ENCODE measurements at places on chromosomes 11 and 22. TPM values are rescaled to one million over a fixed set of nuclear protein-coding genes. Genes with fewer than 3 reads are reported as not detected.

Gene CHRM4
- total RNA-seq: not detected

- DNase-seq: no peak
Measured at GRCh38 chr11:116727990-116728389, 44.8 kb downstream of the BUD13 start.

DNA sequence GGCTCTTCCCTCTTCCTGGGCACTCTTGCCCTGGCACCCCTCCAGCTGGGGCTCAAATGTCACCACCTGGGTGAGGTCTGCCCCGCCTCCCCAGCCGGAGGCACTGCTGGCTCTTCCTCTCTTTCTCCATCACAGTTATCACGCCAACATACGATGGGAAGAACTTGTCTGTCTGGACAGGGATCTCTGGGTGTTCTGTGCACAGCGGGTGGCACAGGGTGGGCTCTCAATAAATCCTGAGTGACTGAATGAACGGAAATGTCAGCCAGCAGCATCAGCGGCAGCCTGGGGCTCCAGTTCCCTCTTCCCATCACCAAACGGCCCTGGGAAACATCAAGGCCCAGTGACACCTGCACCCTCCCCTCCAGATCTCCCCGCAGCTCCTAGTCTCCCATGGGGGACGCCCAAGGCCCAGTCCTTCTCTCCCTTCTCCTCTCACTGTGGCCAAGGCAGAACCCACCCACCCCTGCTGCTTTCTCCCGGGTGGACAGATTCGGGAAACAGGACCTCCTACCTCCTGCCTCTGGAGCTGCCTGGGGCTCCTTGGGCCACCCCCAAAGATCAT is 440 bp upstream of the SLC25A45 start:
- no peak for DNase-seq

DNA sequence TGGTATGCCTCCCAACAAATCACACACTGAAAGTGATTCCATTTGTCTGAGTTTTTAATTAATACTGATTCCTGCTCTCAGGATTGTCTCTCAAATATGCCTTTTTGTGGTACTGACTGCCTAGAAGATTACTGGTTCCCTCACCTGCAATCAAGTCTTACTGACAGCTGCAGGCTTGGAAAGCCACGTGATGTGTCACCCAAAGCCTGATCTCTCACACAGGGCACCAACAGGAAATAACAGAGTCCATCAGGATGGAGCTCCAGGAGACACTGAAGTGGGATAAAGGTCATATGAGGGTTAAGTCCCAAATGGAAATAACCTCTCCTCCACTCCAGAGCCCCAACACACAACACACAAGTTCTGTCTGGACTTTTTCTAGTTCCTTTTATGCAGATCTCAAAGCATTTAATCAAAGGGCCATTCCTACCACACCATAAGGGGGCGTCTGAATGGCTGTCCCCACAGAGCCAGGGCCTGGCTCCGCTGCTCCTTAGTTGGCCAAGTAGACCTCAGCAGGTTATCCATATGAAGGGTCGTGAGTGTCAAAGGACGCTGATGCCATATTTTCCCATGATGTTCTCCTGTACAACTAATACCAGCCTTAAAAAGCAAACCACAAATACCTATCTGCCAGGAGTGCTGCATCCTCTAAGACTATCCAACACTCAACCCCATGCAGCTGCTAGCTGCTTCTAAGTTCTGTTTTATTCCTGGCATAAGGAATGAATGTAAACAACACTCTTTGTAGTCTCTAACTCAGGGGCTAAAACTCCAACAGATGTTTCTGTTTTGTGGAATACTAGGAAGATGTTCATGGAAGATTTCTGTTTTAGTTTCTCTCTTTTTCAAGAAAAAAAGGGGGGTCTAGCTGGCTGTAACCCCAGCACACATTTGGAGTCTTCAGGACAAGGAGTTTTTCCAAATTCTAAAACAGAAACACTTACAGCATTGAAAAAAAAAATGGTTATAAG is 13.0 kb downstream of the SCUBE2 start:
- no peak for DNase-seq

DNA sequence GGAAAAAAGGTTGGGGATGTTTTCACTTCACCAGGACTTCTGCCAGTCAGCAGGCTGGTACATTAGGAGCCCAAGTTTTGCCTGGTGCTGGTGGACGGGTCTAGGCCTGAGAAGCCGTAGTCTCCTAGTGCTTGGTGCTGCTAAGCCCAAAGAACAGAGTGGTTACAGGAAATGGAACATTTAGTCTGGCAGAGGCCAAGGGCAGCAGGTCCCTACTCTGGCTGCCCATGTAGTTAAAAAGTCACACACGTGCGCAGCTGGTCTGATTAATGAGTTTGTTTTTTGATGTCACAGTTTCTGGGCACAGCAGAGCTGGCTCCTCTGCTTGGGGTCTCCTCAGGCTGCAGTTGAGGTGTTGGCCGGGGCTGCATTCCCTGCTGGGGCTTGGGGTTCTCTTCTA is 20.6 kb downstream of the BCR start:
- no peak for DNase-seq

GRCh38 chr11:11071486-11071885 is 213.6 kb upstream of the ZBED5 start:
- no peak for DNase-seq

DNA sequence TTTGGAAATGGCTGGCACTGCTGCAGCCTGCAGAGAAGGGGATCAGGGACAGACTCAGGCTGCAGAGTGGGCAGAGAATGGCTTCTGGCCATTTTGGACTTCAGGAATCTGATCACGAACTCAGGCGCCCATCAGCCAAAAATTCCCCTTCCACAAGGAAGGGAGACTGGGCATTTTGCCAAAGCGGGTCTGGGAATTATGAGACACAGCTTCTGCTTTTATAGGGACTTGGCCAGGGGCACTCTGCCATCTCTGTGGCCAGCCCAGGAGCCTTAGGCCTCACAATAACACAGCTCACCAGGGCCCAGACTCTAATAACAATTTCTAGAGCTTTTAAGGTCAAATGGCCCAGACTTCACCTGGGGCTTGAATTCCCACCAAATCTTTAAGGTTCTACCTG is 74.7 kb downstream of the CHST1 start:
- peak; percentile 54 for DNase-seq

DNA sequence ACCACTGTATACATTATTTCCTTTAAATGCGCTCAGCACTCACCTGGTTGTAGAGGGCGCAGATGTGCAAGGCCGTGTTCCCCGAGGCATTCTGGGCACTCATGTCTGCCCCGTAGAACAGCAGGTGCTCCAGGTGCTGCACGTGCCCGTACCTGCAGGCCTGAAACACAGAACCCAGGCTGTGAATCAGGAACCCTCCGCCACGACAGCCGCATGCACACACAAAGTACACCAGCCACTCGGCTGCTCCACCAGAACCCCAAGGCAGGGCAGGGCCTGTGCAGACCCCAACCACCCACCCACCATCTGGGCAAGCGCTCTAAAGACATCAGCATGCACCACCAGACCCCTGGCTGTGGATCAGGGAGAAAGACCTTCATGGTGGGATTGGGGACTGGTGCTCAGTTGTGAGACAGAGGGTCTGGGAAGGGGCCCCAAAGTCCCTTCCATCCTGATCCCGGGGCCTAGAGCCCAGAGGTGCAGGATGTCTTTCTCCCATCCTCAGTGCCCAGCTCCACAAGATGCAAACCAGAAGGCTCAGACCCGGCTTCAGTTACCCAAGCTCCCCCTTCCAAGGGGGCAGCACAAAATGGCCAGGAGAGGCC is 177.2 kb downstream of the SHANK2 start:
- DNase-seq: no peak

DNA sequence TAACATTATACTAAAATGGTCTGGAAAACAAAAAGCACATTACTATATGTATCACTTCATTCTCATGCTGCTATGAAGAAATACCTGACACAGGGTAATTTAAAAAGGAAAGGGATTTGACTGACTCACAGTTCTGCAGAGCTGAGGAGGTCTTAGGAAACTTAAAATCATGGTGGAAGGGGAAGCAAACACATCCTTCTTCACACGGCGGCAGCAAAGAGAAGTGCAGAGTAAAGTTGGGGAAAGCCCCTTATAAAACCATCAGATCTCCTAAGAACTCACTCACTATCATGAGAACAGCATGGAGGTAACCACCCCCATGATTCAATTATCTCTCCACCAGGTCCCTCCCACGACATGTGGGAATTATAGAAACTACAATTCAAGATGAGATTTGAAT is 60.0 kb downstream of the FAM181B start:
- DNase-seq: no peak

DNA sequence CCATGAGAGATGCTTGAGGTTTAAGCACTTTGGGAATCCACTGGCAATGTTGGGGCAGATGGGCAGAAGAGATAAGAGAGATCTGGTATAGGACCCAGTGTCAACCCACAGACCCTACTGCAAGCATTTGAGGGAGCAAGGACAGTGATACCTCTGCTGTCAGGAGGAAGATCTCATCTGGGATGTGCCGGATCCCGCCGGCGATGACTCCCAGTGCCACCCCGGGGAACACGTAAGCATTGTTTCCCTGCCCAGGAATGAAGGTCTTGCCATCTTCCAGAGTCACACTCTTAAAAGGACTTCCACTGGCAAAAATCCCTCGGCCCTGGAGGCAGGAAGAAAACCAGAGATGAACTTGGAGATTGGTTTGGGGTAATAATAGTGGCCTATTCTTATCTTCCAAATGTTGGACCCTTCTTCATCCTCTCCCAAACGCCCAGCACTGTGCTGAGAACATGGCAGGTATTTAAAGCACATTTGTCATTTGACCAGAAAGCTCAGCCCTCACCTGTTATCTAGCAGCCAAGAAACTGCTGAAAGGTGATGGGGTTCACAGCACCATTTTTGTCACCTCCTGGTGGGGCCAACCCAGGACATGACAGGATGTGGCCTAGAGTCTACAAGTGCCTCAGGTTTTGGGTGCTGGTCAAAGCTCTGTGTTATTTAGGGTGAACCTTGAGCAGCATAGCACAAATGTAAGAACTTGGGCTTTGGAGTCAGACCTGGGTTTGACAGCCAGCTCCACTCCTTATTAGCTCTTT is 71.7 kb downstream of the CCDC81 start:
- no peak for DNase-seq

DNA sequence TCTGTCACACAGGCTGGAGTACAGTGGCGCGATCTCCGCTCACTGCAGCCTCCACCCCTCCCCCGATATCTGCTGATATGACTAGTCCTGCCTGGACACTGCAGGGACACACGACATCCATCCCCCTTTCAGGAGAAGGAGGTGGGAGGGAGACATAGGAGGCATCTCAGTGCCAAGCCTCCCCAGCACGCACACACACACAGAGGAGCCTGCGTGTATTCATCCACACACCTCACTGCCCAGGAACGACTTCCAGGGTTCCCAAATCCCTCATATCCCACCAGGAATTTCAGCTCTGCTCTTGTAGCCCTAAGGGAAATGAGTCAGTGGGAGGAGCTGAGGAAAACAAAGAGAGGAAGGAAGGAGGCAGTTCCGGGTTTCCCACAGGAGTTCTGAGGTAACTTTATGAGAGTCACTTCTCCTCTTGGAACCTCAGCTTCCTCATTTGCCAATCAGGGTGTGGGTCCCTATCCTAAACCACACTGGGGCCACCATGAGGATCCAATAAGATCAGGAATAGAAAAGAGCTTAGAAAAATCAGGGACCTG is 37.2 kb upstream of the ACER3 start:
- peak; percentile 92 for DNase-seq

Gene E2F8
- total RNA-seq: 7.7 TPM

Gene TMEM191B
- 27.4 TPM for total RNA-seq

DNA sequence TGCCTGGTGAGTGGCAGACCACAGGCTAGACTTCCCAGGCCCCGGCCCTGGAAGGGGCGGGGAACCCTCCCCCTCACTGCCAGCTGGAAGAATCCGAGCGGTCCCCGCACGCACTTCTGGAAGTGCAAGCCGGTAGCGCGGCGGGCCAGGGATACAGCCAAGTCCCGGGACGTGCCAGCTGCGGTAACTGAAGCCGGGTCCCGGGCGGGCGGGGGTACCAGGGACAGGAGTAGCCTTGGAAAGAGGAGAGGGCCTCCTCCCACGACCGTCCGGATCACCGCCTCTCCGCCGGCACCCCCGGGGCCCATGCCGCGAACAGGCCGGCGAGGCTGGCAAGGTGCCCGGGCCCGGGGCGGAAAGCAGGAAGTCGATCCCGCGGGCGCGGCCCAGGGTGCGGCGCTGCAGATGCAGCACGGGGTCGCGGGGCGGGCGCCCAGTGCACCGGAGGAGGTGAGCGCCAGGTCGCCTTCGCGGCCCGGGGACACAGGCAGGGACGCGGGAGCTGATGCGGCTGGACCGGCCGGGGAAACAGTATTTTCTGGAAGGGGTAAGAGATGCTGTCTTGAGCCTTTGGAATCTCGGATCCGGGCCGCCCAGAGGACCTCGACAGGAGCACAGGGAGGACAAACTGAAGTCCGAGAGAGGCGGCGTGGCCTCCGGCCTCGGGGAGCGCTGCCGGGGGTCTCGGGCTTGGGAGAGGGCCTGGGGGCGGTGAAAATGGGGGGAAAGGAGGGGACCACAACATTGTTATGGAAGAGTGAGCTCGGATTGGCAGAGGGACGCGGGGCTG is 783 bp upstream of the SLC35C1 start:
- DNase-seq: peak; percentile 72

DNA sequence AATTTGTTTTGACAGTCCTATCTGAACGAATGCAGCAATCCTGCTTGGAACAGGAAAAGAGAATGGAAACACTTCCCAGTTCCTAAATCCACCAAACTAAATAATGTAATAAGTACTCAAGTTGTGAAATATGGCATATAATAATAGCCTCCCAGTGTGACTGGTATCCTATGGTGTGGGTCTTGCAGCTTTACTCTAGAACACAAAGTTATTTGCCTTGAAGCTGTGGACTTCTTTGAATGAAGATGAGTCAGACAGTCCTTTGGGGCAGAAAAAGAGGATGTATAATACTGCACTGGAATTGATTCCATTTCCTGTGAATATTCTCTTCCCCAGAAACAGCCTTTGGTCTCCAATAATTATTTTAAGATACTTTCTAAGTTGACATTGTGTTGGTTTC is 887.0 kb downstream of the KCNA4 start:
- DNase-seq: no peak

Gene KCNQ1
- total RNA-seq: not detected

DNA sequence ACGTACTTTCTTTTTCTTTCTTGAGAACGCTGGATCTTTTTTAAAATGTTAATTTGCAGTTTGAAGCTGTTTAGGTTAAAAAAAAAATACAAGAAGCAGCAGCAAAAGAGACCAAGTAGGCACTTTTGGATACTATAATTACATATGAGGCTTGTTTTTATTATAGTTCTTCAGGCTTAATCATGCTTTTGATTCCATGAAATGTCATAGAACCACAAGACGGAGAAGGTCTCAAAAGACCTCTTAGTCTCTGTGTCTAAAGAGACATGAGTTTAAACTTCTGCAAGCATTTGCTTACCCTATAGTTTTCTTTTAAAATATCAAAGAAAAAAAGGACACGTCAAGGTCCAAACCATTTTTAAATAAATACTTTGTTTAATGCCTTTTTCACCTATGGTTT is 18.8 kb upstream of the MMP20 start:
- DNase-seq: no peak

GRCh38 chr11:96263238-96263763 is 79.7 kb downstream of the MAML2 start:
- no peak for DNase-seq

DNA sequence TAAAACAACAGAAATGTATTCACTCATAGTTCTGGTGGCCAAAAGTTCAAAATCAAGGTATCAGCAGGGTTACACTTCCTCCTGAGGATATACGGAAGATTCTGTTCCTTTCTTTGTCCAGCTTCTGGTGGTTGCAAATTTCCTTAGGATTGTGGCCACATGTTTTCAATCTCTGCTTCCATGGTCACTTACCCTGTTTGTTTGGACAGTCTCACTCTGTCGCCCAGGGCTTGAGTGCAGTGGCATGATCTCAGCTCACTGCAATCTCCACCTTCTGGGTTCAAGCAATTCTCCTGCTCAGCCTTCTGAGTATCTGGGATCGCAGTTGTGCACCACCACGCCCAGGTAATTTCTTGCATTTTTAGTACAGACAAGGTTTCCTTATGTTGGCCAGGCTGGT is 534.3 kb downstream of the KCNA4 start:
- DNase-seq: no peak
